ENCODE measurements at places on chromosomes 13 and 19. TPM values are rescaled to one million over a fixed set of nuclear protein-coding genes. Genes with fewer than 3 reads are reported as not detected.

Gene CD79A
- total RNA-seq = not detected

Gene OR7D2
- not detected for total RNA-seq

Gene BRSK1
- 2.1 TPM for total RNA-seq

Gene POSTN
- total RNA-seq = 85.6 TPM

Gene SIGLEC10
- total RNA-seq = 3.9 TPM

Gene C19orf53
- 196 TPM for total RNA-seq

Gene CCDC122
- 2.1 TPM for total RNA-seq

Gene GDF15
- 4.6 TPM for total RNA-seq

Gene MBD3L2
- total RNA-seq = not detected

Gene GAPDHS
- not detected for total RNA-seq

Gene ETV2
- total RNA-seq = not detected

Gene ZNF132
- 5.2 TPM for total RNA-seq

Gene CEACAM3
- total RNA-seq = not detected

Gene CDX2
- total RNA-seq = not detected

Gene CD209
- total RNA-seq = 12.7 TPM

Gene ZNF563
- total RNA-seq = 0.84 TPM

Gene DLL3
- not detected for total RNA-seq

Gene ZNF816
- 3.6 TPM for total RNA-seq

Gene ZNF823
- total RNA-seq = 4.0 TPM

Measured in omental fat pad (tissue), 4 donors.